Tibial artery (tissue), 4 donors: ENCODE measurements at places on chromosomes 12 and 14.

GRCh38 chr12:73863546-73863945 lies 674.1 kb upstream of the ATXN7L3B start:
- no peak overlapping the region for H3K27ac ChIP-seq
- H3K4me3 ChIP-seq = no peak overlapping the region
- no peaks in the 10 kb centered on the region for H3K4me1 ChIP-seq
- H3K27me3 ChIP-seq = no peaks in the 10 kb centered on the region
- no peaks in the 10 kb centered on the region for H3K36me3 ChIP-seq

DNA sequence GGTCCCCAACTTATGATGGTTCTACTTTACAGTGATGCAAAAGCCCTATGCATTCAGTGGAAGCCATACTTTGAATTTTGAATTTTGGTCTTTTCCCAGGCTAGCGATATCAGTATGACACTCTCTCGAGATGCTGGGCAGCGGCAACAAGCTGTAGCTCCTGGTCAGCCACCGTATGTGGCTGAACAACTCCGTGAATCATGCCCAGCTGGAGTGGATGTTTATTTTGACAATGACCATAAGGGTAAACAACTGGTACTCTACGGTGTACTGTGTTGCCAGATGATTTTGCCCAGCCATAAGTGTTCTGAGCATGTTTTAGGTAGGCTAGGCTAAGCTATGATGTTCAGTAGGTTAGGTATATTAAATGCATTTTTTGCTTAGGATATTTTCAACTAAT lies 8.2 kb upstream of the ZNF410 start:
- DNase-seq = no peak
- no peak overlapping the region for H3K27ac ChIP-seq
- no peaks in the 10 kb centered on the region for H3K36me3 ChIP-seq

DNA sequence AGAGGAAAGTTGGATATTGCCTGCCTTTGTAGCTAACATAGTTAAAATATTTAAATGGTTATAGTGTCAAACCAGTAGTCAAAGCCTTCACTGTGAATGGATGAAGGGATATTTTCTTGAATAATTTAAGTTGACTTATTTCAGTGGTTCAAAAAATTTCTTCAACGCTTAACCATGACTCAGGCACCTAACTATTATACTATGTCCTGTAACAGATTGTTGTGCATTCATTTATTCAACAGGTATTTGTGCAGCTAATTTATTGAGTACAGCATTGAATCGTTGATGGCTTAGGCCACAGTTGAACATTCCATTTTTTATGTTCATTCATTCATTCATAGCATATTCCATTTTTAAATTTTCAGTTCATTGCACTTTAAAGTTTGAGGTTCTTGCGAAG lies 9.2 kb downstream of the HIF1A start:
- H3K4me3 ChIP-seq = no peak overlapping the region
- H3K4me1 ChIP-seq = no peaks in the 10 kb centered on the region
- no peak overlapping the region for H3K27ac ChIP-seq

DNA sequence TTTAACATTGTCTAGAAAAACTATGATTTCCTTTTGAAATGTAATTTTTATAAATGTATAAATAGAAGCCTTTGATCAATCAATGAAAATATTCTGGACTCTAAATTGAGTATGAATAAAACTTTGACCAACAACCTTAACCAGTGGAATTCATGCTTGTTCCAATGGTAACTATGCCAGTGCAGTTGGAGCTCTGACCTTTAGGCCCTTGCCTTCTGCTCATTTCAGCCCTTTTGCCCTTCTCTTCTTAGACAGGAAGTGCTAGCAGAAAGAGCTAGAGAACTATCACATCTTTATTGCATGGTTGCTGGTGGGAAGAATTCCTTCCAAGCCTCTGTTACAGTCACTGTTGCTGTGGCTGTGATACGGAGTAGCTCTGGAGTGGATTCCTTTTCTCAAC lies 39.7 kb downstream of the TTC8 start:
- no peaks in the 10 kb centered on the region for H3K27me3 ChIP-seq
- peaks cover 32% of the 10 kb centered on the region for H3K36me3 ChIP-seq
- no peaks in the 10 kb centered on the region for H3K4me1 ChIP-seq
- H3K4me3 ChIP-seq = no peak overlapping the region
- H3K27ac ChIP-seq = no peak overlapping the region
- DNase-seq = no peak

- H3K27me3 ChIP-seq = no peaks in the 10 kb centered on the region
- no peaks in the 10 kb centered on the region for H3K4me1 ChIP-seq
- no peak for DNase-seq
- no peak overlapping the region for H3K4me3 ChIP-seq
- H3K36me3 ChIP-seq = no peaks in the 10 kb centered on the region
Observed at GRCh38 chr14:63578300-63578699, 35.1 kb upstream of the PPP2R5E start.

DNA sequence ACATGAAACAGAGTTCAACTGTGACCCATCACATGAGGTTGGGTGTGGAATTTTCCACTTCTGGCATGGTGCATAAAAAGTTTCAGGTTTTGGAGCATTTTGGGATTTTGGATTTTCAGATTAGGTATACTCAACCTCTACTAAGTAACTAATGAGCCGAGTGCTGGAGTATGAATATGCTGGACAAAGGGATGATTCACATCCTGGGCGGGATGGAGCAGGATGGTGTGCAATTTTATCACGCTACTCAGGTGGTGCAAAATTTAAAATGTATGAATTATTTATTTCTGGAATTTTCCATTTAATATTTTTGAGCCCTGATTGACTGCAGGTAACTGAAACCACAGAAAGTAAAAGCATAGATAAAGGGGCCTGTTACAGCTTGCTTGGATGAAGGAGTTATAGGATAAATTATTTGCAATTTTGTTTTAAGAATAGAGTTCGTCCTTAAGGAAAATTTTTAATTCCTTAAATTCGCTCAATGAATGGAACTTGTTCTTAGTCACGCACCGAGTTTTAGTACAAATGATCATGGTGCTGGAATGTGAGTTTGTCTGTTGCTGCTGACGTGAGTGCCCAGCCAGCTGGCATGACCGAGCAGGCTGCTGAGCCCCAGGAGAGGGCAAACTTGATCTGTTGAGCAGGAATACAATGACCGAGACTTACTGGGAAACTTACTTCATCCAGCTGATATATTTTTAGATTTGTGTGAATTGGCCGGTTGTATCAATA lies 176.3 kb downstream of the ESR2 start:
- no peaks in the 10 kb centered on the region for H3K27me3 ChIP-seq
- H3K4me1 ChIP-seq = peaks cover 31% of the 10 kb centered on the region
- peak overlapping the region; percentile 77 for H3K27ac ChIP-seq
- peaks cover 59% of the 10 kb centered on the region for H3K36me3 ChIP-seq

GRCh38 chr14:65241125-65241752 lies 138.9 kb upstream of the MAX start:
- DNase-seq = no peak
- H3K27me3 ChIP-seq = no peaks in the 10 kb centered on the region
- no peak overlapping the region for H3K4me3 ChIP-seq
- no peaks in the 10 kb centered on the region for H3K4me1 ChIP-seq
- no peak overlapping the region for H3K27ac ChIP-seq

- no peak for DNase-seq
- H3K36me3 ChIP-seq = no peaks in the 10 kb centered on the region
- no peak overlapping the region for H3K4me3 ChIP-seq
Observed at GRCh38 chr12:30110498-30110897, 326.8 kb upstream of the TMTC1 start.

DNA sequence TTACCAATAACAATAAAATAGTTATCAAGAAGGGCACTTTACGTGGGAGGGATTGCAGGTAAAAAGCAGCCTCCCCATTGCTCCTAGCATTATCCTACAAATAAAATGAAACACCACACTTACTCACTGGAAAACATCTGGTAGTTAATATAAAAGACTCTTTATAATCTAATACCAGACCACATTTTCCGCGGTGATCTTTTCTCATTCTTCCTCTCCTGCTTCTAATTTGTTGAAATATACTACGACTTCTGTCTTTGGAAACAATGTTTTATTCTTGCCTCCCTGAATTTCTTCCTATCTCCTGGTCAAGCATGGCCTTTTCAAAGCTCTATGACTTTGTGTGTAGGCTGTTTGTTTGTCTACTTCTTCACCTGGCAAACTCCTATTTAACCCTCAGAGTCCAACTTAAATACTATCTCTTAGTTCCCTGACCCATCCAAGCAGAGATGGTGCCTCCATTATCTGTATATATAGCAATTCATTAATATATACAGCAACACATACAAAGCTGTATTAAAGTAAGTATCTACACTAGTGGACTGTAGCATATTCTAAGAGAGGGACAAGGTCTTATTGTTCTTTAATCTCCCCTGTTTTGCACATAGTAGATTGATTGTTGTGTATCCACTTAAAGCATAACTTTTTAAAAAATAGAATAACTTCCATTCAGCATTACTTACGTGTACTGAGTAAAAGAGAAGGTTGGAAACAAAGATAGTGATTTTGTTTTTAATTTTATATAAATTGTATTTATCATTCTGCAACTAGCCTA lies 228.3 kb downstream of the CEP128 start:
- no peak overlapping the region for H3K27ac ChIP-seq
- DNase-seq = no peak
- H3K4me3 ChIP-seq = no peak overlapping the region
- no peaks in the 10 kb centered on the region for H3K36me3 ChIP-seq

- H3K4me1 ChIP-seq = no peaks in the 10 kb centered on the region
- H3K4me3 ChIP-seq = no peak overlapping the region
- no peaks in the 10 kb centered on the region for H3K27me3 ChIP-seq
- no peaks in the 10 kb centered on the region for H3K36me3 ChIP-seq
Observed at GRCh38 chr14:58805057-58805456, 167.3 kb downstream of the DACT1 start.

GRCh38 chr12:65039301-65039700 lies 81.8 kb downstream of the WIF1 start:
- H3K4me1 ChIP-seq = no peaks in the 10 kb centered on the region
- no peak overlapping the region for H3K4me3 ChIP-seq
- no peak for DNase-seq
- no peaks in the 10 kb centered on the region for H3K27me3 ChIP-seq
- no peaks in the 10 kb centered on the region for H3K36me3 ChIP-seq

DNA sequence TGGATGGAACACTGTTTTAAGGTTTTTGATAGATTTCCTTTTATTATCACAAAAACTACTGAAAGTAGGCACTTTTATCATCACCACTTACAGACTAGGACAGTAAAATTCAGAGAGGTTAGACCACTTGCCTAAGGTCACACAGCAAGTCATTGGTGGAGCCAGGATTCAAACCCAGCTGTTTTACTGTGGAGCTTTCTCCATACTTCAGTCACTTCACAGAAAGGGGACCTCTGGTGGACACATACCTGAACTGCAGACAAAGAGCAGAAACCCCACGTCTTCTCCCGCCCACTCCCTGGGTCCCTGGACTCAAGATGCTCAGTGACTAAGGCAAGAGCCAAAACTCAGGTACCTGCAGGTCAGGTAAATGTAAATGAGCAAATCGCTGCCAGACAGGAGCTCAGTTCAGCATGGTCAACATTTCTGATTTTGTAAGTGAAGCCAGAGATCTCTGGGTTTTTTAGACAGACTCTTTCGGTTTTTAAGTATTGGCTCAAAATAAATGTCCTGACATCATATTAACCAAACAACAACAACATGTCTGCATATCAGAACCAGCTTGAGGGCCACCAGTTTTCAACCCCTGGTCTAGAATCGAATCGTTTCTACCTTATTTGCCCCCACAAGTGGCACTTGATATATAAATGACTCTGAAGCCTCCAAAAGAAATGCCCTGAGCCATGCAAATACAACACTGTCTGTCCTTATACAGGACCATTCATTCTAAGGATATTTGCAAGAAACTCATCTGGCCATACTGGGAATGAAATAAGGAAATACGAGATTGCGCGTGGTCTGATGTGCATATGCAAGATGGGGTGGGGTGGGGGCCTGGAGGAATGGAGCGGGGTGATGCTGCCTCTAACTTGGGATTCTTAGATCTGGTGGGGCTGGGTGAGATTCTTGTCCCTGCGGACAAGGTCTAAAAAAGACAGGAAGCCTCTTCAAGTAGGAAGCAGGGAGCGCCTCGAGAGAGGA lies 110.9 kb downstream of the KSR2 start:
- no peaks in the 10 kb centered on the region for H3K36me3 ChIP-seq
- no peak for DNase-seq
- no peaks in the 10 kb centered on the region for H3K27me3 ChIP-seq
- no peak overlapping the region for H3K4me3 ChIP-seq
- H3K27ac ChIP-seq = no peak overlapping the region
- H3K4me1 ChIP-seq = no peaks in the 10 kb centered on the region

- no peaks in the 10 kb centered on the region for H3K4me1 ChIP-seq
- no peaks in the 10 kb centered on the region for H3K36me3 ChIP-seq
- DNase-seq = no peak
- no peaks in the 10 kb centered on the region for H3K27me3 ChIP-seq
- no peak within 1 kb of the TSS for H3K27ac ChIP-seq
Observed at GRCh38 chr12:48569946-48570345, at the start of gene LALBA. LALBA (minus strand) TSS chr12:48570046; CDS start chr12:48570020, 26 bp downstream.

DNA sequence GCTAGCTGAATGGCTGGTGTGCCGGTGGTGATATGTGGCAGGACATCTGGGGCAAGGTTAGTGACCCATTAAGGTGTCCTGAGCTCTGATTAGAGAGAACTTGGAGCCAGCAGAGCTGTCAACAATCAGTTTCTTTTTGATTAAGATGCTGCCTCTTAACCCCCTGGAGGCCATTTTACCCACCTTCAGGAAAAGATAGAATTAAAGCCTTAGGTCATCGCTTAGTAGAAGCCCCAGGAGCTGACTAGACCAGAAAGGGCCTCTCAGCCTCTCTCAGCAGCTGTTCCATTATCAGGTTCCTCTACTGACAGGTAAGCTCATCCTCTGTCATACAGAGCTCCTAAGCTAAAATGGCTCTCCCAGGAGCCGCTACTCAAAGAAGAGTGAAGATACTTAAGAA lies 339.0 kb downstream of the FUT8 start:
- H3K36me3 ChIP-seq = no peaks in the 10 kb centered on the region
- H3K4me3 ChIP-seq = no peak overlapping the region
- H3K27ac ChIP-seq = no peak overlapping the region

DNA sequence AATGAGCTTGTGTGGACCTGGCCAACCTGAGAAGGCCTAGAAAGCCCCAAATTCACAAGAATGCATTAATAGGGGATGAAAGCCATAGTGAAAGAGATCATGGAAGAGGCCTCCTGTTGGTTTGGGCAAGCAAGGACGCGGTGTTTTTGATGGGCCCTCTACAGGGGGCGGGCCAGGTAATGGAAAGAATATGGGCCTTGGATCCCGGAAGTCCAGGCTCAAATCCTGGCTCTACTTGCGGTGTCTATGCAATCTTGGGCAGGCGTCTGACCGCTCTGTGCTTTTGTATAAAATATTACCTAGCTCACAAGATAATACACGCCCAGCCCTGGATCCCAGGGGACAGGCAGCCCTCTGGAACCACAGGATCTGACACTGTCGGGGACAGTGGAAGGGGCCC lies 41.1 kb upstream of the CLMN start:
- H3K27me3 ChIP-seq = no peaks in the 10 kb centered on the region
- no peak overlapping the region for H3K4me3 ChIP-seq
- H3K36me3 ChIP-seq = no peaks in the 10 kb centered on the region
- no peak overlapping the region for H3K27ac ChIP-seq
- no peak for DNase-seq
- H3K4me1 ChIP-seq = no peaks in the 10 kb centered on the region
